ENCODE measurements at places on chromosomes 7 and 10. TPM values are rescaled to one million over a fixed set of nuclear protein-coding genes. Genes with fewer than 3 reads are reported as not detected.
A peak's percentile ranks its signal among the peaks of the same experiment; 100 is the strongest.

- no peak for DNase-seq
These were observed 5.9 kb upstream of the HDAC9 start for GRCh38 chr7:18489624-18490023.

- no peak for DNase-seq
These were observed 238.2 kb downstream of the CELF2 start for GRCh38 chr10:11255796-11256444.

GRCh38 chr7:93920496-93921182 lies 896 bp upstream of the GNG11 start:
- no peak for DNase-seq

- DNase-seq: no peak
These were observed 72.0 kb downstream of the RNF216 start for GRCh38 chr7:5709347-5709950.

- no peak for DNase-seq
These were observed 156.2 kb downstream of the PARD3 start for GRCh38 chr10:34658934-34659333.

DNA sequence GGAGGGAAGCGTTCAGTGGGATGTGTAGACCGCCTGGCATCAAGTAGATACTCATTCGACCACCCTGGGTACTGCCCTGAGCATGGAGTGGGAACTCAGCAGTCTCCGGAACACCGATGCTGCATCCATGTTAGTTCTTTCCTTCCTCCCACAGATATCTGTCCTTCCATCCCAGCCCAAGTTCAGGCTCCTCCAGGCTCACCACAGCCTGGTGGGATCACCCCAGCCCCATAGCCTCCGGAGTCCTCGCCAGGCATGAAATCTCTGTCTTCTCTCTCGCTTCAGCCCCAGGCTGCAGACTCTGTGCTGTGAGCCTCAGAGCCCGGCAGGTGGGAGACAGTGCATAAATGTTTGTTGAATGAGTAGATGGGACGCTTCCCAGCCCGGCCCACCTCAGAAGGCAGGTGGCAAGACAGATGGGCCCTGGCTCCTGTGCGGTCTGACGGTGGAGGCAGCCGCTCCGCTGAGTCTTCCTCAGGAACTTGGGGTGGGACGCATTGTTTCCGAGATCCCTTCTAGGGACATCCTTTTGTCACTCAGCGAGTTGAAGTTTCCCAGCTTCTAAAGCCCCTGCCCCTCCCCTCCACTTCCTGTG lies 42.9 kb downstream of the ELFN1 start:
- DNase-seq: no peak

DNA sequence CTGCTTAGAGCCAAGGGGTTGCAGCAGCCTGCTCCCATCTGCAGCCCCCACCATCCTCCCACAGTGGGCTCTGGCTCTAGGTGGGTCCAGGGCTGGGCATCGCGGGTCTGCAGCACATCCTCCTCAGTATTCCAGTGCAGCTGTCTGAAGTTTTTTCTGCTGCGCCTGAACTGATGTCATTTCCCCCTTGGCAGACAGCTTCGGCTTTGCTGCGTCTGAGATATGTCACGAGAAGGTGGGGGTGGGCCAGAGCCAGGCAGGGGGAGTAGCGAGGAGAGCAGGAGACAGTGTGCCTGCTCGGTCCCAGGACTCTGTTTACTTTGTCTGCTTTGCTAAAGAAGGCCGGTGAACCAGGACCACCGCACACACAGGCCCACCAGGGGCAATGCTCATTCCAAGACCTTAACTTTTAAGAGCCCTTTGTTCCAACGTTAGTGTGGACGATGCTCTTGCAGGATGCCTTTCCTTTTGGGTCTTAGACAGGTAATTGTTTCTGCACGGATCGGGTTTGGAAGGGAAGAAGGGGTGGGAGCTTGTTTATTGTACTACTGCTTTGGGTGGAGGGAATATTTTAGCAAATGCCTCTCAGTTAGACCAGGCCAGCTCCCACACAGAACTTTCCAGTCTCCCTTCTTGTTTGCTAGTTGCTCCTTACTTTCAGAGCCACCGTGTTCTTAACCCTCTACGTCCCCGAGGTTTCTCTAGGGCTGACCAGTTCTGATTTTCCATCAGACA lies 32.4 kb downstream of the WBP1L start:
- peak; percentile 57 for DNase-seq

DNA sequence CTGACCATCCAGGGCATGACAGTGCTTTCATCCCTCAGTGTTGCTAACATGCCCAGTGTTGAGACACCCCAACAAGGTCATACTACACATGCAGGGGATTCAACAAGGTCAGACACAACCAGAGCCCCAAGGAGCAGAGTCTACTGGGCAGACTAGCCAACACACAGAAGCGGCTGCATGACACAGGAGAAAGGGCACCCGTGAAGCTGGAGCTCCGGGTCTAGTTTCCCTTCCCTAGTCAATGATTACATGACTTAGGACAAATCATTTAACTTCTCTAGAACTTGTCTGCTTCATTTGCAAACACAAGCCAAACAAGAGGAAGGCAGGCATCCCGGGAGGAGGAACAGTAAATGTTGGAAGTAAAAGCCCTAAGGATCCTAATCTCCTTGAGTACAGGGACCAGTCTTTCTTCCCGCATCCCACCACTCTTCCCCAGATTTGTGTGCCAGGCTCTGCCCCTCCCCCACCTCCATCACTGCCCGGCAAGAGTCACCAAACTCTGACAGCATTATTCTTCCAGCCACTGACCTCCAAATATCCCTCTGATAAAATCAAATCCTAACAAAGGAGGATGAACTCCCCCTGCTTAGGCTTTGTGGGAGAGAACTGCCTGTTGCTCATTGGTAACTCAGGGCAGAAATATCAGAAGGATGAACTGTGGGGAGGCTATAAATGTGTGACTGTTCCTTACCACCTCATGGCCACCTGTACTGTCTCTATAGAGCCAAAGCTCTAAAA lies 104.3 kb downstream of the KCNMA1 start:
- no peak for DNase-seq

DNA sequence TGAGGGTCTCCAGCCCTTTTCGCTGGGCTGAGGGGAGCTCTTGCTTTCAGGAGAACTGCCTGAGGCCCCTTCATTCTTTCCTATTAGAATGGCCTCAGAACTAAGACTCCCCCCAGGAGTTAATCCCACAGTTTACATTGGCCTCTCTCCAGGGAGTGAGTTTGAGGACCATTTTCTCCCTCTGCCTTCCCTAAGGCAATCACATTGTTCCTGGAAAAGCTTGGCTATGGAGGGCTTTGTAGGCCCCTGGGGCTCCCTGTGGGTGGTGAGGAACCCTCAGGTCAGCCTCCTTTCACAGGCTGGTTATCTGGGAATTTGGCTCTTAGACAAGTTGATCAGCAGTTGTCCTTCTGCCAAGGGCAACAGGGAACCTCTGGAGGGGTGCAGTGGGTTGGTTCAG lies 343.7 kb downstream of the RPS24 start:
- no peak for DNase-seq

- DNase-seq: no peak
These were observed 11.8 kb downstream of the SCIN start for GRCh38 chr7:12582362-12582761.

GRCh38 chr7:27424749-27425148 lies 182.1 kb downstream of the EVX1 start:
- no peak for DNase-seq

DNA sequence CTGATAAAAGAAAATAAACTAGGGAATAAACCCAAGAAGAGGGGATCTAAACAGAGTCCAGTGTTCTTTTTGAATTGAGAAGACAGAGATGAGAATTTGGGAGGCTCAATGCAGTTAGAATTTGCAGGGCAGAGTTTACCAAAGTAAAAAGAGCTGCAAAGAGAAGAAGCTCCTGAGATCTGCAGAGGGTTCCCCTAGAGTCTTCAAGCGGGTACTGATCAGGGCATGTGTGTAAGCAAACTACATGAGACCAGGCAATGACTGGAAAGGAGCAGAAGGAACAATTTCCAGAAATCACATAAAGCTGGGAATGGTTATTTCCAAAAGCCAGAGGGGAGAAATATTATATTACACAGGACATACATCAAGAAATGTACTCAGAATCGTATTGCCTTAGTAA lies 58.1 kb upstream of the TES start:
- no peak for DNase-seq

- no peak for DNase-seq
These were observed 89.3 kb downstream of the DOCK4 start for GRCh38 chr7:112116894-112117293.

DNA sequence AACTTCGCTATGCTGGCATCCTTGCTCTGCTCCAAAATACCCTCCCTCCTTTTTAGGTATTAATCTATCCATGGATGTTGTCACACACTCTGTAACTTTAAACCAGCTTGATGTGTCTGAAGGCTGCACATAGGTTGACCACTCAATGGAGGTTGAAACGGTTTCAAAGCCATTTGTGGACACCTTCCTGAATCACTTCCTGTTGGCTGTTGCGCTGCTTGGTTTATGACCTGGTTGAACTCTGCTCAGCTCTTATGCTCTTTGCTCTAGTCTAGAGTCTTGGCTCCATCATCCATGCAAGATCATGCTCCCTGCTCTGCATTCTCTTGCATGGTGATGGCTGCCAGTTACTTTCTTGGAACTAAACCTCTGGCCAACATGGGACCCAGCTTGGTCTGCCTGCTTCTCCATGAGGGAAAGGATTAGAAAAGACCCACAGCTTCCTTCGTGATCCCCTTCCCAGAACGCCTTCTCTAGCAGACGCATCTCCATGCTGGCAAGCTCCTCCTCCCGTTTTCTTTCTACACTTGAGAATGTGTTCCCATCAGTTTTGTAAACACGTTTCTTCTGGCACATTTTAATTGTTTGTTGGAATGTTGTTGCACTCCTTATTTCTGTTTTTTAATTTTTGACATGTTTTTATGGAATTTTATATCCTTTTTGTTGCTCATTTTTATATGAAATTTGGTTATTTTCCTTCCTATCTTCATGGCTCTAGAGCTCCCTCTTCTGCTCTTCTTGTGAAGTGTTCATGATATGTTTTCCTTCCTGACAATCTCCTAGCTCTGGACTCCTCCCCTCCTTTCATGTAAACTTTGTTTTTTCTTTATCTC lies 149.8 kb downstream of the XPNPEP1 start:
- DNase-seq: no peak

GRCh38 chr7:22488643-22489462 lies 11.1 kb downstream of the STEAP1B start:
- peak; percentile 79 for DNase-seq

DNA sequence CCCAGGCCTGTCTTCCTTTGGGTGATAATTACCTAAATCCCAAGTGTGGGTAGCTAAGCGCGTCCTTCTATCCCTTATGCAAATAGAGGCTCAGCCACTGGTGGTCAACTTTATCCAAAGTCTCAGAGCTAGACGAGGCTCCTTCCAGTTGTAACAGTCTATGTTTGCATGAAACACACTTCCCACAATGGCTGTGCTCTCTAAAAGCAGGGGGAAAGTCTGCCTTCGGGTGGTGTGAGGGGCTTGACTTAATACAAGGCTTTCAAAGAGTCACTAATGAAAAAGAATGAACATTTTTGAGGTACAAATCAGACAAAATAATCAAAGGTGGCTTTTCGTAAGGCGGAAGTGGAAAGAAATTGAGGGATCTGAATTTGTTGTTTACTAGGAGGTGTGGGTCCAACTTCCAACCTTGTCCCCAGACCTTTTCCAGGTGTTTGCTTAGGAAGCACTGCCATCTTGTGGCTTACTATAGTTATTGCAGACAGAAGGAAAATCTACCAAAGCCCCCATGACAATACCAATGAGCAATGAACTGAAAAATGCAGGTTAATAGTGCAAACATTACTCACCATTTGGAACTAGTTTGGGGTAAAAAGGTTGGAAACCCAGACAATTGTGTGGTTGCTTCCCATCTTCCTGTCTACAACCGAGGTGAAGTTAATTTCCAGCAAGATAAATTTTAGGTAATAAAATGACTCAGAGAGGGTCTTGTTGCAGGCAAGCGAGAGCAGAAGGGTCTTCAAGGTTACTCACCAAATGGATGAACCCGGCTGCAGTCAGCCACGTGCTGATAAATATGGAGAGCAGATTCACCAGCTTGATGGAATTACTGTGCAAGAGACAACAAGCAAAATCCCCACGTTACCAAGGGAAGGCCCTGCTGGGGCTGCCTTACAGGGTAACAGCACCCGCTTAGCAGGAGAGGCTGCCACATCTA lies 525.7 kb downstream of the KCNMA1 start:
- peak; percentile 10 for DNase-seq

DNA sequence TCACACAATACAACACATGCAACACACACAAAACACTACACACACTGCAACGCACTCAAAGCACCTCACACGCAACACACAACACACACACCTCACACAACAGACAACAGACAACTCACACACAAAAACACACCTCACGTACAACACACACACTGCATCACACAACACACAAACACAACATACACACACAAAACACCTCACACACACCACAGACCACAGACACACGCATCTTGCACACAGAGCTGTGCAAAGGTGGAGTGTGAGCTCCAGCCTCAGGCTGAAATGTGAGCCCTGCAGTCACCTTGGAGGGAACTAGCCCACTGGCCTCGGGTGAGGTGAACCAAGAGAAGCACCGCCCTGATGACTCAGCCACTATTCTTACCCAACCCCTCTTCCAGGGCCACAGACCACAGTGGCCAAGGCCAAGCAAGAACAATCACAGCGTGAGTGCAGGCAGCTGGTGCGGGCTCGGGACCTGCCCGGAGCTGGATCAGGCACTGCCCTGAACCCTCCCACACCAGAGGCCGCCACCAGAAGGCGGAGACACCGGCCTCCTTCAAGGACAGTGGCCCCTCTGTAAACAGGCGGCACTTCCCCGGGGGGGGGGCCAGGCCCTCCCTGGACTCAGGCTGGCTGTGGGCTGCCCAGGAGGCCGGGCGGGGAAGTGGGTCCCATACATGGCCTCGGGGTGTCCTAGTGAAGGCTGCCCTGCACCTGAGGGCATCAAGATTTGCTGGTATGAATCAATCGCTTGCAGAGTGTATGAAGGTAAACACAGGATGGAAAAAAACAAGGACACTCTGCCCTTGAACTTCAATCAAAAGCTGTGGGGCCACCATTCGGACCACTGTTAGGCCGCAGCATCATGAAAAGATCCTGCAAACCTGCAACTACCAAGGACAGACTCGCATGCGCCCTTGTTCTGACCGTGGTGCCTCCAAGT lies 106.7 kb downstream of the TNS3 start:
- peak; percentile 41 for DNase-seq

GRCh38 chr7:40572810-40573465 lies 438.1 kb downstream of the SUGCT start:
- no peak for DNase-seq

- DNase-seq: peak; percentile 20
These were observed 82.4 kb upstream of the CHST15 start for GRCh38 chr10:124175701-124176348.

- DNase-seq: no peak
These were observed 6.6 kb upstream of the TMEM184A start for GRCh38 chr7:1562597-1563051.

ALKBH4 gene
- total RNA-seq: 6.1 TPM

TMEM213 gene
- not detected for total RNA-seq

CPEB3 gene
- total RNA-seq: 1.8 TPM

LRRC18 gene
- total RNA-seq: not detected

TLX1 gene
- total RNA-seq: not detected

TWIST1 gene
- total RNA-seq: 1.2 TPM

FBXL13 gene
- 0.32 TPM for total RNA-seq

KCNMA1 gene
- 0.18 TPM for total RNA-seq

OPALIN gene
- not detected for total RNA-seq

TMEM130 gene
- 0.23 TPM for total RNA-seq

All from activated CD4-positive, alpha-beta T cell treated with anti-CD3 and anti-CD28 coated beads for 36 hours (primary cell).